ENCODE measurements at places on chromosomes 11 and 22.
A peak's percentile ranks its signal among the peaks of the same experiment; 100 is the strongest.

DNA sequence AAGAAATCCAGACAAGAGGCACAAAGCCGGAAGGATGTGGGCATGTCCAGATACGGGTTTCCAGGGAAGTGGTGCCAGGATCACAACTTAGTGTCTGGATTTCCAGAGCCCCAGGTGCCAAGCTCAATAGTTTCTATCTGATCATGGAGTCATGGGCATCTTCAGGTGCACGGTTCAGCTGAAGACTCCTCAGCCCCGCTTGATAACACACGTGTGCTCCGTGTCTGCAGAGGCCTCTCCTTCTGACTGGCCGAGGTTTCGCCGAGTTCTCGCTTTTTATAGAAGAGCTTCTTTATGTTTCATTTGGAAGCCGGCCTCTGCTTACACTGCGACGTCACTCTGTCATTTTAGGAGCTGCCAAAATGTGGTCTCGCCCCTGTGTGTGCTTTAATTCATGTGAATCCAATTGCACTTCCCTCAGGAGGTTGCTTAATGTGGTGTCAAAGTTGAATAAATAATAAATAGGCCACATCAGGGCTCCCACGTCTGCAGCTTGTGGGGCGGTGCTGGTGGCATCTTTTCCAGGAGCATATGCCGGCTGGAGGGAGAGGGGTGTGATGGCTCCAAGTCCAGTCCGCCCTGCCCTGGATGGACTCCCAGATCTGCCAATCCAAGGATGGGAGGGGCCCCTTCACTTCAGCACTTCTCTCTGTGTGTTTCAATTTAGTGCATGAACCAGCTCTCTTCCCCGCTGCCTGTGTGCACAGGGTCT lies 1410.8 kb downstream of the TBC1D22A start:
- no peak for DNase-seq

- no peak for DNase-seq
Observed at GRCh38 chr11:126993599-126993998, 7.0 kb downstream of the KIRREL3 start.

GRCh38 chr11:115134926-115135325 lies 369.3 kb downstream of the CADM1 start:
- peak; percentile 86 for DNase-seq

- no peak for DNase-seq
Observed at GRCh38 chr11:7668911-7669310, 4.4 kb downstream of the CYB5R2 start.

DNA sequence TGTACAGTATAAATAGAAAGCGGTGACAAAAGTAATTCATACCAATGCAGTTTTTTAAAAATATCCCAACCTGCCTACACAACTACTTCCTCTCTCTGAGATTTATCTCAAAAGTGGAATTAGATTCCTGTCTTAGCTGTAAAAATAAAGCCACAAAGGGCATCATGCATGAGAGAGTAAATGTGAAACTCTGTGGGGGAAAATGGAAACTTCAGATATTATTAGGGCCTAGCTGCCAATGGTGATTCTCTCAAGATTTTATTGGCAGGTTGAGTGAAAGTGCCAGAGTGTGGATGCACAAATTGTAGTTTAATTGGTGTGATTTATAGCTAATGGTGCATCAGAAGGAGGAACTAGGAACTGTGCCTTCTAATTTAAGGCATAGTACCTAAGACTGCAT lies 356.9 kb upstream of the CCDC90B start:
- DNase-seq, result no peak

DNA sequence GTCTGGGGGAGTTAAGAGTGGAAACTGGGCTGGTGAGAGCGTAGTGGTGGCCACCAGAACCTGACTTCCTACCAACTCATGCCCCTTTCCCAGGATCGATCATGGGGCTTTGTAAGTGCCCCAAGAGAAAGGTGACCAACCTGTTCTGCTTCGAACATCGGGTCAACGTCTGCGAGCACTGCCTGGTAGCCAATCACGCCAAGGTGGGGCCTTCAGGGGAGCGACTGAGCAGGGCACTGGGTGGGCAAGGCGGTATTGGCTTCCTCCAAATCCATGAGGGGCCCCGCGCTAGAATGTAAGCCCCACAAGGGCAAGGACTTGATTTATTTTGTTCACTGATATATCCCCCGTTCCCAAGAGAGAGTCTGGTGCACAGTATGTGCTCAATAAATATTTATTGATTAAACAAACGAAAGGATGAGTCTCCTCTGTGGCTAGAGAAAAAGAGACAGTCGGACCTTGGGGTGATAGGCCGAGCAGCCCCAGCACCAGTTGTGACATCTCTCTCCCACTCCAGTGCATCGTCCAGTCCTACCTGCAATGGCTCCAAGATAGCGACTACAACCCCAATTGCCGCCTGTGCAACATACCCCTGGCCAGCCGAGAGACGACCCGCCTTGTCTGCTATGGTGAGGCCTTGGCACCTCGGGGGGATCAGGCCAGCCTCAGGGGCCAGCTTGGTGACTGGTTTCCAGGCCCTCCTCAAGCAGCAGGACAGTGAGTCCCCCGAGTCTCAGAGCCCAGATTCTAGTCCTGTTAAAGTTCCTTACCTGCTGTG lies 765 bp downstream of the ZFPL1 start:
- no peak for DNase-seq

- DNase-seq, result no peak
Observed at GRCh38 chr11:104796301-104796700, 102.0 kb downstream of the CASP12 start.

- DNase-seq, result no peak
Observed at GRCh38 chr11:14413307-14414069, 54.5 kb upstream of the RRAS2 start.

All from NCI-H1417 (cell line).